ENCODE measurements at places on chromosomes 12 and 14.

- DNase-seq = no peak
Measured at GRCh38 chr12:74066476-74066875, 471.2 kb upstream of the ATXN7L3B start.

DNA sequence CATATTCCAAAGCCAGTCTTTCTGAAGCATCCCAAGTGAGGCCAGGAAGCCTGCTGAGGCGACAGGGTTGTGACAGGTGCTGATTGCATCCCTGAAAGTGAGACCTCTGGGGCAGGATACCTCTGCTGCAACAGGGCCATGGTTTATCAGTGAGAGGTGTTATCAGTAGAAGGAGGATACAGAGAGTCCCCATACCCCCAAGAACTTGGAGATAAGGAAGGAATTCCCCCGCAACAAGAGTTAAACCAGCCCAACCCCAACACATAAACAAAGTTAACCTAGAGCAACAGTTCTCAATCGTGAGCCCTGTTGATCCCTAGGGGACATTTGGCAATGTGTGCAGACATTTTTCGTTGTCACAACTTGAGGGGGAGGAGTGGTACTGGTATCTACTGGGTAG is 233.1 kb upstream of the NOS1 start:
- no peak for DNase-seq

- no peak for DNase-seq
Measured at GRCh38 chr14:71716041-71716772, 216.0 kb upstream of the RGS6 start.

DNA sequence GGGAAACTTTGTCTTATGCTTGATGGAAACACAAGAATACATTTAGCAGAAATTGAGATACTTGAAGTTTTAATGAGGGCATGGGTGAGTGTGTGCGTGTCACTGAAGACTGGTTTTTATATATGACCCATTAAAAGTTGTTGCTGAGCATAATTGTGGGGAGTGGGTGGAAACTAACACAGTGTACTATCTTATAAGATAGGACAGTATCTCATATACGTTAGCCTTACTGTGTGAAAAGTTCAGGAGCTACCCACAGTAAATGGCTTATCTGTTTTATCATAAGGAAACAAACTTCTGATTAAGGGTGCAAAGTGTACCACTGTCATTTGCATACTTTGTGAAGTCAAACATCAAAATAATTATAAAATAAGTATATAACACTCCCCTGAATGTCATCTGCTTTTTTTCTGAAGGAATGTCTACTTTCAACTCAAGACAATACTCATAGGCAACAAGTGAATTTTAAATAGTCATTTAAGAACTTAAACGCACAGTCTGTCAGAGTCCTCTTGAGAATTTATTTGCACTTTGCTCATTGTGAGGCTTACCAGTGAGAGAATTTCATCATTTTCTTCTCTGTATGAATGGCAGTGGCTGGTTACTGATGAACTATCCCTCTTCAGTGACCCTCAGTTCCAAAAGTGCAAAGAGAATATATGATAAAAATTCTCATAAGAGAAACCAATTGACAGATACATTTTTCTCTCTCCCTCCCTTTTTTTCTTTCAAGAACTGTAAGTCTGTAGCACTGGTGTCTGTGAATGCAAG is 4.2 kb downstream of the PDE3A start:
- no peak for DNase-seq

- no peak for DNase-seq
Measured at GRCh38 chr12:121446750-121447149, 46.8 kb downstream of the RNF34 start.

DNA sequence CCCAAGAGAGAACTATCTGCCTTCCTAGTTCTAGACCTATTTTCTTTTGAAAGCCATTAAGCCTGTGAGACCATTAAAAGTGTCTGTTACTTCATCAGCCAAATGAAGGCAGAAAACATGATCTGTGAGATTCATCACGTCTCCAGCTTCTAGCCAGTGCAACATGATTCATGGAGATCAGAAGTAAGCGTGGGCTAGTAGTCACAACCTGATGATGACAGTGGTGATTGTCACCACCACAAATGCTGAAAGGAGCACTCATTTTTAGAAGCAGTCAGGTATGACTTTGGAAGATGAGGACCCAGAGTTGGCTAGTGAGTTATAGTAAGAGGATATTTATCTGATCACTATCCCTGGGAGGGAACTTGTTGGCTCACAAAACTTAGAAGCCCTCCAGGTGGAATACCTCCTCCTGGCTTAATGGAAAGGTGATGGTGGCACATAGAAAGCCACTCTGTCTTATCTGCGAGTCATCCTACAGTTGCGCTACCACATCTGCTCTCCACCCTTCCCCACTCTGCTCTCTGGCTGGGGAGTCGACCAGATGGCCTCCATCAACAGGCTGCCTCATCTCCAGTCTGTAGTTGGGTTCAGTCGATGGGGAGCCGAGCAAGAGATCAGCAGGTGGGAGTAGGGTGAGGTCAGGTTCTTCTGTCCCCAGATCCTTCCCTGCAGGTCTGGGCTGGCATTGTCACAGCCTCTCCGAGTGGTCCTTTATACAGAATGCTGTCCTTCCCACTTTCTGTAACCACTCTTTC is 317.6 kb upstream of the FKBP4 start:
- no peak for DNase-seq
